ENCODE measurements at places on chromosomes 7 and 10.

DNA sequence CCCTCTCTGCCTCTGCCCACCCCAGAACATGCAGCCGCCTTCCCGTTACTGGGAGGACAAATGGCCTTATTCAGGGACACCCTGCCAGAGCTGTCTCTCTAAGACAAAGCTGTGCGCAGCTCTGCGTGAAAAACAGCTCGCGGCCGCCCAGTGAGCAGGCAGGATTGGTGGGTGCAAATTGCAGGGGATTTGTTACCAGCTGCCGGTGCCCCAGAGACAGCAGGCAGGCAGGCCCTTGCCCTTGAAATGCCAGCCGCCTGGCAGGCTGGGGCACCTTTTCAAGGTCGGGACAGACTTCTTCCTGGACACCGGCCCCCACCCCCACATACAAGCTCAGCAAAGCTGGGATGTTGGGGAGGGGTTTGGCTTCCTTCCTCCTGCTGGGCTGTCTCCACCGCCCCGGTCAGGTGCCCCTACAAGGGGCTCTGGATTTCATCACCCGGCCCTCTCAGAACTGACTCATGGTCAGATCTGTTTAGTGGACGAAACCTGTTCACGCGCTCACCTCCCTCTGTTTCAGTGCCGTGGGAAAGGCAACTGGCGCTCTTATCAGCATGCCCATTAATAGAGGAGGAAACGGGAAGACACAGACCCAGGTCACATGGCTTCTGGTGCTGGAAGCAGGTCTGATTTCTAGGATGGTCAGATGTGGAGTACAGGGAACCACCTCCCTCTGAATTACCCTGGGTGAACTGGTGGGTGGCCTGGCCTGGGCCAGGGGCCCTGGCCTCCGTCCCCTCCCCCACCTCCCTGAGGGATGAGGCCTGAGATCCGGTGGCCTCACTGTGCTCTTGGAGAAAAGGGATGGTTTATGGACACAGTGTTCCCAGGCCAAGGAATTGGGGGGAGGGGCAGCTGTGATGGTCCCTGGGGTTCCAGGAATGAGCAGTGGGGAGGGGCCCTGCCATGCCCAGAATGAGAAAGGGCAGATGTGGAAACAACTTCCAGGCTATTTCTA is 123.9 kb upstream of the PPIF start:
- DNase-seq: no peak

DNA sequence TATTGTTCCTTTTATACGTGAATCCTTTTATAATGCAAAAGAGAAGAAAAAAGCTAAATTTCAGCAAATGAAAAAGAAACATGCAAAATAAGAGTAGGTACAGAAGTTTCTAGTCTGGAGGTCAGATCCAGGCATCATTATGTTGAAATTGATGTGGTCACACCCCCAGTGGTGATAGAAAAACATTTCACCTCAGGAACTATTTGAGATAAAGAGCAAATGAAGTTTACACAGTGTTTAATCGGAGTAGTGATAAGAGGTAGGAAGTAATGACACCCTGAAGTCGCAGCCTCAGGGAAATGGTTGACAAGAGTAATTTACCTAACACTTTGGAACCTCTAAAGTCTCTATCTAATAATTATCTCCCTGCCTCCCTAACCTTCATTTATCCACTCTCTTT is 536.0 kb upstream of the STEAP1 start:
- DNase-seq: no peak

DNA sequence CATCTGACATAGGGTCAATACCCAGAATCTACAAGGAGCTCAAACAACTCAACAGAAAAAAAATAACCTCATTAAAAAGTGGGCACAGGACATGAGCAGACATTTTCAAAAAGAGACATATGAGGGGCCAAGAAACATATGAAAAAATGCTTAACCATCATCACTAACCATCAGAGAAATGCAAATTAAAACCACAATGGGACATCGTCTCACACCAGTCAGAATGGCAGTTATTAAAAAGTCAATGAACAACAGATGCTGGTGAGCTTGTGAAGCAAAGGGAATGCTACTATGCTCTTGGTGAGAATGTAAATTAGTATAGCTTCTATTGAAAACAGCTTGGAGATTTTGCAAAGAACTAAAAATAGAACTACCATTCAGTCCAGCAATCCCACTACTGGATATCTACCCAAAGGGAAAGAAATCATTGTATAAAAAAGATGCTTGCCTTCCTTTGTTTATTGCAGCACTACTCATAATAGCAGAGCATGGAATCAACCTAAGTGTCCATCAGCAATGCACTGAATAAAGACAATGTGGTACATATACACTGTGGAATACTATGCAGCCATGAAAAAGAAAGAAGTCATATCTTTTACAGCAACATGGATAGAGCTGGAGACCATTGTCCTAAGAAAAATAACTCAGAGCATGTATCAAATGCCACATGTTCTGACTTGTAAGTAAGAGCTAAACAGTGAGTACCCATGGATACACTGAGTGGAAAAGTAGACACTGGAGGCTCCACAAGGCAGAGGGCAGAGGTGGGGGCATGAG is 139.8 kb downstream of the ADARB2 start:
- no peak for DNase-seq

DNA sequence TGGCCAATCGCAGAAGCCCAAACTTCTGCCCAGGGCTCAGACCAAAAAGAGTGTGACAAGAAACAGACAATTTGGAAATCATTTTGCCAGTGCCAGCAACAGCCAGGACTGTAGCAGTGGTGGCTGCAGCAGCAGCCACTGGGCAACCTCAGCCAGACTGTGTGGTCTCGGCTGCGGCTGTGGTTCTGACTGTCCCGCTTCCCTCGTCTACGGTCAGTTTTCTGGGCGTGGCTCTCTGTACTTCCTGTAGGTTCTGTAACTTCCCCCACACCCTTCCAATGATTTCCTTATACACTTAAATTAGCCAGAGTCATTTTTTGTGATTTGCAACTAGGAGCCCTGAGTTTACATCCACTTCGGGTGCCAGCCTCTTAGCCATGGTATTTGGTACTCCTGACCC is 39.9 kb downstream of the CYTH3 start:
- no peak for DNase-seq

DNA sequence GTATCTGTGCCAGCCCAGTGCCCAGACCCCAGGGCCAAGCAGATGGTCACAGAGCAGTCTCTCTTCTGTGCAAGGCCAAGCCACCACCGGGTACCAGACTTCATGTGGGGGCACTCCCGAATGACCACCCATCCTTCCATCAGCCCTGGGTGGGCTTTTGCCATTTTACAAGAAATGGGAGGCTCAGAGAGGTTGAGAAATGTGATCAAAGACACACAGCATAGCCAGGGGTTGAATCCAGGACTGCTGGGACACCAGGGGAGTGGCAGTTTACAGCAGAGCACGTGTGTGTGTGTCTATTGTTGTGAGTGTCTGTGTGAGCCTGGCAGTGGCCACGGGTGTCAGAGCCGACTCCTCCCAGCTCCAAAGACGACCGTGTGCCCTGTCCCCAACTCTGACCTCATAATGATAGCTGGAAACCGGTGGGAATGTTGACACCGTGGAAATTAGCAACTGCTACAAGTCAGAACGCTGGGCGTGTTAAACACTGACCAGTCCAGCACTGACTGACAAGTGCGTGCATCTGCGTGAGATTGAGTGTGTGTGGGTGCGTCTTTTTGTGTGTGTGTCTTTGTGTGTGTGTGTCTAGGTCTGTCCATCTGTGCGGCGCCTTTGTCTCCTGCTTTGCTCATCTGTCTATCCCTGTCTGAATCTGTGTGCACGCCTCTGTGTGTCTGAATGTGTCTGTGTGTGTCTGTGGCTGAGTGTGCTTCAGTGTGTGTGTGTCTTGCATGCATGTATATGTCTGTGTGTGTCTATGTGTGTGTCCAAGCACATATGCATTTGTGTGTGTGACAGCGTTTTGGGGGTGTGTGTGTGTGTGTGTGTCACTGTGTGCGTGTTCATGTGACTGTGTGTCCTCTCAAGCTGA is 17.2 kb upstream of the SLC29A4 start:
- DNase-seq: no peak

DNA sequence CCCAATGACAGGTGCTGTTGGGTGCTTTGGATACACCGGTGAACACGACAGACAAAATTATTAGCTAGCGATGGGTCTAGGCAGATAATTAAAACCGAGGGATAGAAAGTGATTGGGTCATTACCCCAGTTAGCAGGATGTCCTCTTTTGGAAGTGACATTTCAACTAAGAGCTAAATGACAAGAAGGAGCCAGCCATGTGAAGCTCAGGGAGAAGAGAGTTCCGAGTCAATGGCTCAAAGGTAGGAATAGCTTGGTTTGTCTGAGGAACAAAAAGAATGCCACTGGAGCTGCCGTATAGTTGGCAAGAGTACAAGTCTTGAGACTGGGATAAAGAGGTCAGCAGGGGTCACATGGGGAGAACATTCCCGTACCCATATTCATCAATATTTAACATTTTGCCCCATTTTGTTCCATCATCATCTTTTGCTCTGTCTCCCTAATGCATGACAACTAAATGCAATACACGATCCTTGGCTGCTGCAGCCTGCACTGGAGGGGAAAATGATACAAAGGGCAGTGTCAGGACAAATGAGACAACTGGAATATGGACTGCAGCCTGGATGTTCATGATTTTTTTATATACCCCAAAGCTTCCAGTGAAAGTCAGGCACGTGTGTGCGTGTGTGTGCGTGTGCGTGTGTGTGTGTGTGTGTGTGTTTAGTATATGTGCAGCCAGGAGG is 115.7 kb downstream of the ICA1 start:
- DNase-seq: no peak

DNA sequence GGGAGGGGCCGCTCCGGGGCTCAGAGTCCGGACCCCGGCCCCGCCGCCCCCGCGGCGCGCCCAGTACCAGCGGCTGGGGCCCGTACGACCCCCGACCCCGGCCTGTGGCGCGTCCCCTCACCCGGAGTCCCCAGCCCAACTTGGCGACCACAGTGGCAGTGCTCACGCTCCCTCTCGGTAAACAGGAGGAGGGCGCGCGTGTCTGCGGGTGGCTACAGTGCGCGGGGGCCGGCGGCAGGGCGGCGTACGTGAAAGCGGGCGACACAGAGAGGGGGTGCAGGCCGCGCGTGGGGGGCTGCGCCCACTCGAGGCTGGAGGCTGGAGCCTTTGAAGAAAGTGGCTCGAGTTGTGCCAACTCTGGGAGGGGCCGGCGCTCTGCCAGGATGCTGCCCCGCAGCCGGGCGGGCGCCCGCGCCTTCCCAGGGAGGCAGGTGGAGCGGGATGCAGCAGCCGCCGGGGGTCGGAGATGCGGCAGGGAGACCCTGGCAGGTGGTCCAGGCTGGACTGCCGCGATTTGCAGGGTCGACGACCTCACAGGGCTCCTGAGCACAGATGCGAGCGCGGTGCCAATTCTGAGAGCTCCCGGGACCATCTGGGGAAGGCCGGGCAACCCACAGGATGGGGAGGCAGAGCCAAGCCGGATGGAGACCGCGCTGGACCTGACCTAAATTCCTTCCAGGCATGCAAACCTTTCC is 655 bp downstream of the PTPRE start:
- peak; percentile 10 for DNase-seq

DNA sequence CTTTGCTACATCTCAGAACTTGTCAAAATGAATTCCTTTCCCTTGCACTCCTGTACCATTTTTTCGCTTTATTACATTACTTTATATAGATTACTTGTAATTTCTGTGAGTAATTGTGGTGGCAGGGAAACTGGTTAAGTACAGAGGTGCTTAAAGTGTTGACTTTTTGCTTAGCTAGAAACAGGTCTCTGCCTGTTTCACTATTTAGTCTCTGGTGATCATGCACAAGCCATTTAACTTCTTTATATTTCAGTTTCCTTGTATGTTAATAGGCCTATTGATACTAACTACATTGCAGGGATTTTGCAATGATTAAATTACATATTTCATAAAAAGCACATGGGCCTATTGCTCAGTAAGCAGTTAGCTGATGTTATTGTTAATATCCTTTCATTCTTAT is 233.8 kb downstream of the PRKG1 start:
- DNase-seq: no peak

Measured in activated naive CD4-positive, alpha-beta T cell (primary cell).